ENCODE measurements at places on chromosomes 16 and 17.
A peak's percentile ranks its signal among the peaks of the same experiment; 100 is the strongest.

GRCh38 chr16:88442383-88442726, 10.7 kb upstream of the ZFPM1 start:
- DNase-seq = no peak

GRCh38 chr17:37742116-37742761, 2.6 kb downstream of the HNF1B start:
- DNase-seq = peak; percentile 47

GRCh38 chr16:27232061-27232900, 29.0 kb downstream of the KDM8 start:
- DNase-seq = no peak

DNA sequence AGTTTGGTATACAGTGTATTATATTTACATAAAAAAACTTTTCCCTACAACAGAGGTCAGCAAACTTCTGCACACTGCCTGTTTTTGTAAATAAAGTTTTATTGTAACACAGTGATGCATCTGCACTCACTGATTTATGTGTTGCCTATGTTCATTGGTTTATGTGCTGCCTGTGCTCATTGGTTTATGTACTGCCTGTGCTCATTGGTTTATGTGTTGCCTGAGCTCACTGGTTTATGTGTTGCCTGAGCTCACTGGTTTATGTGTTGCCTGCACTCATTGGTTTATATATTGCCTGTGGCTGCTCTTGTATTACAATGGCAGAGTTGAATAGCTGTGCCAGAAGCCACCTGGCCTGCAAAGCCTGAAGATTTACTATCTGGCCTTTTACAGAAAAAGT, 81.6 kb downstream of the MYH11 start:
- peak; percentile 41 for DNase-seq

- DNase-seq = no peak
These were observed 9.4 kb downstream of the EVPL start for GRCh38 chr17:76017481-76018339.

GRCh38 chr17:28317099-28317965, 1.7 kb upstream of the TMEM97 start:
- no peak for DNase-seq

DNA sequence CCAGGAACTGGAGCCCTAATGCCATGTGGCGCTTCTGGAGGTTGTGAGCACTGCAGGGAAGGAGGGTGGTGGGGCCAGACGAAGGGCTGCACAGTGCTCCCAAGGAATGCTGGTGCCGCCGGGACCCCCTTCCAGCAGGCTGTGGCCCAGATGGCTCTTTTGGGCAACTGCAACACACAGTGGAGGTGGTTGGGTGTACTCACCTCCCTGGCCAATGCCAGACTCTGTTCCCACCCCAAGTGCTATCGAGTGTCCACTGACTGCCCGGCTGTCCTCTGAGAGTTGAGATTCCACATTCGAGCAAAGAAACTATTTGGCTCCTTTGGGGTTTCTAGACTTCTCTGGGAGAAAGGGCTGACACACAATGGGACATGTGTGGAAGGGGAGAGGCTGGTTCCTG, 167.9 kb downstream of the RGS9 start:
- no peak for DNase-seq
